ENCODE measurements at places on chromosomes 5 and 9.

DNA sequence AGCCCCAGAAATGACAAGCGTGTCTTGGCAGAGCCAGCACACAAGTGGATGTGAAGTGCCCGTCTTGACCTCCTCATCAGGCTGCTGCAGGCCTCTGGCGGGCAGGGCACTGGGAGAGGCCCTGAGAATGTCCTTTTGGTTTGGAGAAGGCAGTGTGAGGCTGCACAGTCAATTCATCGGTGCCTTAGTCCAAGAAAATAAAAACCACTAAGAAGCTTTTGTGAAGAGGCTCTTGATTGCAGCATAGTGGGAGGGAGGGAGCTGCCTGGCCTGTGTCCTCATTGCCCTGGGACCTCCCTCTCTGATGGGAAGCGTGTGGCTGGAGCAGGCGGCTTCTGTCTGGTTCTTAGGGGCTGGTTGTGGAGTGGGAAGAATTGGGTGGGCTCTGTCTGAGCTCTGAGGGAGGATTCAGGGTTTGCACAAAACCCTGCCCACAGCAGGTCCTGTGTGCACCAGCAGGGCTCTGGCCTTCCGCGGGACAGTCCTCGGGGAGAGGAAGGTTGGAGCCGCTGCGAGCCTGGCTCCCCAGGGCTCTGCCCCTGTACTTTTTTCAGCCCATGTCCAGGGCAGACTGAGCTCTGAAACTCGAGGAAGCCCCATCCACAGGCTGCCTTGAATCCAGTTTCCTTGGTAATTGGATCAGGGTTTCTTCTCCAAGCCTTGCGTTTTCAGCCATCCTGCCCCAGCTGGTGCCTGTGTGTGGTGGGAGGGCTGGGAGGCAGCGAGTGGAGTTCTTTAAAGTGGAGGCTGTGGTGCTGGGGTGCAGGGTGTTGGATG is 1.1 kb downstream of the HRCT1 start:
- peak; percentile 91 for DNase-seq
- H3K27ac ChIP-seq, result peak overlapping the region; percentile 95
- H3K36me3 ChIP-seq, result no peaks in the 10 kb centered on the region
- H3K4me1 ChIP-seq, result peaks cover 55% of the 10 kb centered on the region

- peak overlapping the region; percentile 91 for H3K27ac ChIP-seq
- peaks cover 37% of the 10 kb centered on the region for H3K36me3 ChIP-seq
- DNase-seq, result no peak
- H3K27me3 ChIP-seq, result no peaks in the 10 kb centered on the region
These were observed 65.7 kb downstream of the C9orf152 start for GRCh38 chr9:110142253-110142652.

- no peak overlapping the region for H3K27ac ChIP-seq
- no peaks in the 10 kb centered on the region for H3K27me3 ChIP-seq
- no peak overlapping the region for H3K4me3 ChIP-seq
- peaks cover 48% of the 10 kb centered on the region for H3K4me1 ChIP-seq
- no peak for DNase-seq
These were observed 8.2 kb downstream of the LIFR start for GRCh38 chr5:38548064-38548759.

GRCh38 chr5:32278406-32278805 is 34.3 kb downstream of the MTMR12 start:
- H3K27me3 ChIP-seq, result no peaks in the 10 kb centered on the region
- H3K27ac ChIP-seq, result peak overlapping the region; percentile 75
- peaks cover 12% of the 10 kb centered on the region for H3K36me3 ChIP-seq
- H3K4me3 ChIP-seq, result no peak overlapping the region
- peaks cover 30% of the 10 kb centered on the region for H3K4me1 ChIP-seq

DNA sequence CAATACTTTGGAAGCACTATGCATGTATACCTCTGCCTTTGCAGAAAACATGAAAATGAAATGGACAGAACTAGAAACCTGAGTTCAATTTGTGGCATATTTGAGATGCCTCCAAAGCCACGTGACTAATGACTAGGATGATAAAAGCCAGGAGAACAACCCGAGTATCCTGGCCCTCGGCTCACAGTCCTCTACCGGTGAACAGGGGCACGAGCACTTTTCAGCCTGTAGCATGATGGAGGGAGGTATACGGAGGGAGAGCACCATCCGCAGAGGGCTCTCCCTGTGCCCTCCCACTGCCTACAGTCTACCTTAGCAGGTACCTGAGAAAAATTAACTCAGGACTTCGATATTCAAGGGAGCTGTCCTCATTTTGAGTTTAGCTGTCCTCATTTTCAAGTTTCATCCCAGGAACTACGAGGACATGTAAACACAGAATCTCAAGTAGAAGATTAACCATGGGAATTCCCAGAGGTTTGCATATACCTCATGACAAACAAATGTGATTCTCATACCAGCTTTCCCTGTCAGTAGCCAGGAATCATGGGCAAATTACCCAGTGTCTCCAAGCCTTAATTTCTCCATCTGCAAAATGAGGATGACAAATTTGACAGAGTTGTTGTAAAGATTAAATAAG is 249.3 kb downstream of the DNAH5 start:
- no peaks in the 10 kb centered on the region for H3K27me3 ChIP-seq
- H3K4me1 ChIP-seq, result no peaks in the 10 kb centered on the region
- no peak overlapping the region for H3K27ac ChIP-seq
- H3K36me3 ChIP-seq, result no peaks in the 10 kb centered on the region

Data from osteoblast (primary cell).